RCC 7860 (cell line): ENCODE measurements at places on chromosomes 1 and 21.

- no peak for DNase-seq
Measured at GRCh38 chr1:165634154-165634921, 3.3 kb downstream of the MGST3 start.

DNA sequence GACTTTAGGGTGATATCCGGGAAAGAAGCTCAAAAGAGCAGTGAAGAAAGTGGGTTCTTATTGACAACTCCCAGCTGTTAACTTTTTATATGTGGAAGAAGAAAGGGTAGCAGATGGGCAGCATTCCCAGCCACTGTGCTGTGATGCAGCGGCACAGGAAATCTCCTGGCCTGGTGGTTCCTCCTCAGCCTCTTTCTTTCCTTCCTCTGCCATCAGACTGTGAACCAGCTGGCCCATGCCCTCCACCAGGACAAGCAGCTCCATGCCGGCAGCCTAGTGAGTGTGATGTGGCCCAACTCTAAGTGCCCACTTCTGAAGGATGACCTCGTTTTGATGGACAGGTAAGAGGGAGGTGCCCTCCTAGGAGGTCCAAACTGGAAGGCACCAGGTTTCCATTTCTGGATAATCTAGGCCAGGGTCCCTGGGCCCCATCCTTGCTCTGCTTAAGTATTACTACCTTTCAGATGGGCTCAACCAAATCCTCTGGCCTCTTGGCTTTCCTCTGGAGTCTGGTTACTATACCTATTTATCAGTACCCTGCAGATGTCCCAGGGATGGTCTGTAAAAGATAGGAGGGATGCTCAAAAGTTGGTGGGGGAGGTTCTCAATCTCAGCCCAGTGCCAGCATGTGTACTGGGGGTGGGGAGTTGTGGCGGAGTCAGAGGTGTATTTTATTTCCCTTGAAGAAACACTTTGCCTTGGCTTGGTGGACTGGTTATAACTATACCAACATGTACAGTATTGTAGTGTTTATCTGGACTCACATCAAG lies 17.0 kb downstream of the MFN2 start:
- DNase-seq, result no peak

DNA sequence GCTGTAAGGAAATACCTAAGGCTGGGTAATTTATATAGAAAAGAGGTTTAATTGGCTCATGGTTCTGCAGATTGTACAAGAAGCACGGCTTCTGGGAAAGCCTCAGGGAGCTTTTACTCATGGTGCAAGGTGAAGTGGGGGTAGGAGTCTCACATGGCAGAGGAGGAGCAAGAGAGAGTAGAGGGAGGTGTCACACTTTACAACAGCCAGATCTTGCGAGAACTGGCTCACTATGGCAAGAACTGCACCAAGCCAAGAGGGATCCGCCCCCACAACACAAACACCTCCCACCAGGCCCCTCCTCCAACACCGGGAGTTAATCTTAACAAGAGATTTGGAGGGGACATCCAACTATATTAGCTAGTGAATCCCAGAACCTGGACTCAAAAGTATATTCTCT lies 135.4 kb upstream of the SOD1 start:
- no peak for DNase-seq

- no peak for DNase-seq
Measured at GRCh38 chr1:111202707-111203623, 2.5 kb upstream of the DENND2D start.

- no peak for DNase-seq
Measured at GRCh38 chr1:212982430-212983152, 32.2 kb downstream of the VASH2 start.

DNA sequence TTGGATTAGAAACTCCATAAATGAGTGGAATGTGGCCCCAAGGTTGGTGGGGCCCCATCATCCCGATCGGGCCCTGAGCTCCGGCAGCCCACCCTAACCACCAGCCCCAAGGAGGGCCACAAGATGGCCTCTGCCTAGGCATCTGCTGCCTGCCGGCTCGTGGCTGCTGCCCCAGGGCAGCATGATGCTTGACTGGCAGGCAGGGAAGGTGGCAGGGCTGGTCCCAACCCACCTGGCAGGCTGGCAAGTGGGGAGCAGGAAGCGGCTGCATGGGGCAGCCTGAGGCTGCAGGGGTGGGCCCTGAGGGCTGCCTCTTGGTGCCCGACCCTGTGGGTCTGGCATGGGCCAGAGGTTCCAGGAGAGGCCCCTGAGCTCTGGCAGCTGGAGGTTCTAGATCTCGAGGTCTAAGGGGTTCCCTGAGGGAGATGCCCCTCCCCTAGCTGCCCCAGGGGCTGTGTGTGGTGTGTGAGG lies 760 bp upstream of the GJC2 start:
- DNase-seq, result no peak

- DNase-seq, result no peak
Measured at GRCh38 chr1:89574621-89575020, 50.0 kb downstream of the LRRC8B start.

- DNase-seq, result no peak
Measured at GRCh38 chr1:111205714-111206050, 5.2 kb upstream of the DENND2D start.

GRCh38 chr1:181493166-181493565 lies 9.8 kb downstream of the CACNA1E start:
- no peak for DNase-seq

DNA sequence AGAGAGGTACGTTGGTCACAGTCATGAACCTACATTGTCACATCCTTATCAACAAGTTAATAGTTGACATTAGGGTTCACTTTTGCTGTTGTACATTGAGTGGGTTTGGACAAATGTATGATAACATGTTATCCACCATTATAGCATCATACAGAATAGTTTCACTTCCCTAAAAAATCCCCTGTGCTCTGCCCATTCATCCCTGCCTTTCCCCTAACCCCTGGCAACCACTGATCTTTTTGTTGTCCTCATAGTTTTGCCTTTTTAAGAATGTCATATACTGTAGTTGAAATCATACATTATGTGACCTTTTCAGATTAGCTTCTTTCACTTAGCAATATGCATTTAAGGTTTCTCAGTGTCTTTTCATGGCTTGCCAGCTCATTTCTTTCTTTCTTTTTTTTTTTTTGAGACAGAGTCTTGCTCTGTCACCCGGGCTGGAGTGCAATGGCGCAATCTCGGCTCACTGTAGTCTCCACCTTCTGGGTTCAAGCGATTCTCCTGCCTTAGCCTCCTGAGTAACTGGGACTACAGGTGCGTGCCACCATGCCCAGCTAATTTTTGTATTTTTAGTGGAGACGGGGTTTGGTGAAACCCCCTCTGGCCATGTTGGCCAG lies 50.6 kb downstream of the UCK2 start:
- no peak for DNase-seq

GRCh38 chr21:17455451-17455850 lies 57.4 kb upstream of the CXADR start:
- DNase-seq, result no peak

DNA sequence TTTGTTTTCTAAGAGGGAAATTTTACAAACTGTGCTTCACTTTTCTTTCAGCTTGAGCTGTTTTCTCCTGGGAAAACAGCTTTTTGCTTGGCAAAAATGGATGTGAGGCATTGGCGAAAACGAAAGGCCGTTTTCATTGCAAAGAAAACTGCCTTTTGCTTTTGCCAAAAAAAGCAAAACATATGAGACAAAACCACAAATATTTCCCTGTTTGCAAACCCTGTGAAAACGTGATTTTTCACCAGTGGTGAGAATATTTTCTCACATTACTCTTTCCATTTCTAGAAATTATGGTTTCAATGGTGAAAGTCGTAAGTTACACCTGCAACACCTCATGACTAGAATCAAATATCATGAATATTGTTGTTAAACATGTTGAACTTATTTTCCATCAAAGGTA lies 74.0 kb upstream of the ZBTB18 start:
- DNase-seq, result no peak

DNA sequence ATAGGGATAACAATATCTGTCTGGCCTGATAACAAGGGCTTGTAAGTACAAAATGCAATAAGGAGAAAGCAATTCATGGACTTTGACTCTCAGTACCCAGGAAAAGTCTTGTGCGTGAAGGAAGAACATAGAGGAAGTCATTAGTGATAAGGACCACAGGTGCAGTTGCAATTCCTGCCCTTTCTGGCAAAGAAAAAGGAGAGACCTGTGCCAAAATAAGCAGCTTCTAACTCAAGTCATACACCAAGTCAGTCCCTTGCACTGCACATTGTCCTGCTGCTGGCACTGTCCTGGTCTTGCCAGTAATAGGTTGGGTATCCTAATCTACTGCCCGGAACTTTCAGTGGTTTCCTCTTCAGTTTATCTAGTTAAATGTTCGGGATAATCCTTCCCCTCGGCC lies 14.8 kb upstream of the SOD1 start:
- no peak for DNase-seq

GRCh38 chr1:203906932-203907331 lies 45.5 kb downstream of the SNRPE start:
- DNase-seq, result peak; percentile 85

DNA sequence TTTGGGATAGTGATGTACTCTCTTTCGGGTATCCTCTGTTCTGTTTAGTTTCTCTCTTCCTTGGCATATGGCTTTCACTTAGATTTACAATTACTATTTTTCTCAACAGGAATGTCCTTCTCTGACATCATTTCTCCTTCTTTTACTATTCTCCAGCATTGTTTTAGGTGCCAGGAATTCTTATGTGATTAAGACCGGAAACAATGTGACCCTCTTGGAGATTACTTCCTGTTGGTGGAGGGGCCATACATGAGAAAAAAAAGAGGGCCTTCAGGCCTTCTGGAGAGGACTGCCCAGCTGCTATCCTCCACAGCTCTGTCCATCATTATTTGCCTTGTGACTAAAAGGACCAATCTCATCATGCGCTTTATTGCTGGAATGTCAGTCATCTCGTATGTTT lies 50.4 kb upstream of the ADAMTS5 start:
- no peak for DNase-seq

GRCh38 chr1:216785737-216786136 lies 62.5 kb upstream of the ESRRG start:
- DNase-seq, result no peak

- no peak for DNase-seq
Measured at GRCh38 chr1:26721669-26722355, 26.0 kb downstream of the ARID1A start.

DNA sequence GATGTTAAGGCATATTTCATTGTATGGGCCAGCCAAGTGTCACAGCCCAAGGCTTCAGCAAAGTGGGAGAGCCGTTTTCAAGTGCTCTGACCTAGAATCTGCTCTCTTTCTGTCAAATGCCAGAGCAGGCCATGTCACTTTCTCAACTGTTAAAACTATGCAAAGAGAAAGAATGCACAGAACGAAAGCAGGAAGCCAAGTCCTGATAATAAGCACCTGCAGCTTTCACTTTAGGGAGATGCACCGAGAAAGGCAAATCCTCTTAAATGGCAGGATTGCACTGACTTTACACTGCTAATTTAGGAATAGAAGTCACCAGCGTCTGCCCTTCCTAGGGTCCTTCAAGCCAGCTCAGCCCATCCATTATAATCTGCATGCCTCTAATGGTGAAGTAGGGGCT lies 49.2 kb upstream of the NTPCR start:
- DNase-seq, result no peak

DNA sequence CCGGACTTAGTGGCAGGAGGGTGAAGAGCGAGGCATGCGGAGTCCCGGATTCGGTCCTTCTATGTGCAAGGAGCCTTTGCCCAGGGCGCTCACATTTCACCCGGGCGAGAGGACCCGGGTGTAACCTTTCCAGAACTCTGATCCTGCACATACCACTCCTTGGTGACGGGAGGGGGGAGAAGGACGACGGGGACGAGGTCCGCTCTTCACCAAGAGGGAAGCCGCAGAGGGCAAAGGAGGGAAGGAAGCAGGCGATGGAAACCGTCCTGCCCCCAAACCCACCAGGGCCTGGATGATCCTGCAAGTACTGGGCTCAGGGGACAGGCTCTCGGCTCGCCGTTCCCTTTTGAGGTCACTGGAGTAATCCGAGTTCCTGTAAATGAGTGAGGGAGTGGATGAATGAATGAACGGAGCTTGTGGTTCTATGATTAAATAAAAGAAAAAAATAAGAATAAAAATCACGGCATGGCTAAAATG lies 993 bp downstream of the SYPL2 start:
- no peak for DNase-seq
